ENCODE measurements at places on chromosomes 5 and 9.

- DNase-seq = no peak
These were observed 41.5 kb upstream of the STARD4 start for GRCh38 chr5:111553868-111554267.

DNA sequence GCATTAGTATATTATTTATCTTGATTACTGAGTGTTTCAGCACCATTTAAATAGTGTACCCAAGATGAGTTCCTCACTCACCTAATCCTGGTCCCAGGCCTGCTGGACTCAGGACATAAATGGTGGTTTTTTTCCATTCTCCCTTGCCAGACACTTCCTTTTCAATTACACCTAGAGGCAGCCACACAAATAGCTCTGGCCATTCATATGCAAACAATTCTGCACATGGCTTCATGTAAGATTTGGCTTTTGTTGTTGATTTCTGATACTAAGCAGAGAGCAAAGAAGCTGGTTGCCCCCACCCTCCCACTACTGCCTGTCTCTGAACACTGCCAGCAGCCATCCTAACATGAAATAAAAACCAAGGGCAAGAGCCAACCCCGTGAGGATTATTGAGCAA is 180.4 kb downstream of the SEMA5A start:
- DNase-seq = no peak

DNA sequence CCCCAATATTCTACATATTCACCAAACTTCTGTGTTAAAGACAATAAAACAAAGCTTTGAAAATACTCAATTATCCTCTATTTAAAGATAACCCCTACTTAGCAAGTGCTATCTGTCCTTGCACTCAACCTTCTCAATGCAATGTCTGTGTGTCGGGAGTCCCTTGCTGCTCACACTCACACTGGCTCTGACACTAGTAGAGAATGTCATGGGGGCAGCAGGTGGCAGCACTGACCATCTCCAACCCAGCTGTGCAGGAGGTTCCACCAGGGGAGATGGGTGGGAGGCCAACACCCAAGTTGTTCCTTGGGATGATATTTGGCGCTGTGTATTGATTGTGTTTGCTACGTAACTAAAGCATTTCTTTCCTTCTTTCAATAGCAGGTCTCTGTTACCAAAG is 59.4 kb upstream of the SIMC1 start:
- no peak for DNase-seq

- DNase-seq = no peak
These were observed 8.9 kb downstream of the IRF1 start for GRCh38 chr5:132481596-132482211.

DNA sequence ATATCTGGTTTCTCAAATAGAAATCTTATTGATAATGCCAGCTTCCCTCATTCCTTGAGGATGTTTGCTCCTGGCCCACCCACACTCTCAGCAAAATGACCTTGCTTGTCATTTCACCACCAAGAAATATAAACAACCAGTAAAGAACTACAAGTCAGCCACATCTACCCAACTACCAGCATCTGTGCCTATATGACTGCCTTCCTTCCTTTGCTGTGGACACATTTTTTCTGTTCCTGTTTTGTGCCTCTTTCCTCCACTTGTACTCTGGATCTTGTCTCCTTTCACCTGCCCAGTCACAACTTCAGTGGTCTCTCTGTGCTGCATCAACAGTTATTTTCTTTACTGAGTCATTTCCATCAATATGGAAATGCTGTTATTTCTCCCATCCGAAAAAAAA is 20.3 kb downstream of the KIF2A start:
- no peak for DNase-seq

- DNase-seq = no peak
These were observed 53.0 kb downstream of the TSSK1B start for GRCh38 chr5:113381791-113382190.

- DNase-seq = no peak
These were observed 2.0 kb downstream of the NMUR2 start for GRCh38 chr5:152403046-152403445.

- no peak for DNase-seq
These were observed 58.5 kb downstream of the MLANA start for GRCh38 chr9:5949103-5949699.
